ENCODE measurements at places on chromosomes 12 and 14. TPM values are rescaled to one million over a fixed set of nuclear protein-coding genes. Genes with fewer than 3 reads are reported as not detected.

GRCh38 chr14:102226356-102227125 lies 78.4 kb downstream of the MOK start:
- DNase-seq, result no peak

The MYO1H gene
- not detected for total RNA-seq

DNA sequence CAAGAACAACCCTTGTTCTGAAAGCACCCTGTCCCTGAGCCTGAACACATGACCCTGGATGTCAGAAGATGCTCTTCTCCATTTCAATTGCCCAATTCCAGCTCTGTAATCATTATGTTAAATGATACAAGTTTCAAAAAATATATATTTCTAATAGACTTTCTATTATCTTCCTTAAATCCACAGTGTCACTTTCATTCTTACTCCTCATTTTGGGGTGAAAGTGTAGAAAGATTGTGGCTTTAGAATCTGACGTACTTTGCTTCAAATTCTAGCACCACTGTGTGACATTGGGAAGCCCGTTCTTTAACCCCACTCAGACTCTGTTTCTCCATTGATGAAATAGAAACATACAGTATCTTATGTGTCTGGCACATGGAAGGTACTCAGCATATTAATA lies 83.2 kb downstream of the ETV6 start:
- DNase-seq, result no peak

- DNase-seq, result no peak
These were observed 426.0 kb downstream of the DAD1 start for GRCh38 chr14:22163051-22163450.

- DNase-seq, result no peak
These were observed 44.5 kb downstream of the DYNC1H1 start for GRCh38 chr14:102008891-102009290.

DNA sequence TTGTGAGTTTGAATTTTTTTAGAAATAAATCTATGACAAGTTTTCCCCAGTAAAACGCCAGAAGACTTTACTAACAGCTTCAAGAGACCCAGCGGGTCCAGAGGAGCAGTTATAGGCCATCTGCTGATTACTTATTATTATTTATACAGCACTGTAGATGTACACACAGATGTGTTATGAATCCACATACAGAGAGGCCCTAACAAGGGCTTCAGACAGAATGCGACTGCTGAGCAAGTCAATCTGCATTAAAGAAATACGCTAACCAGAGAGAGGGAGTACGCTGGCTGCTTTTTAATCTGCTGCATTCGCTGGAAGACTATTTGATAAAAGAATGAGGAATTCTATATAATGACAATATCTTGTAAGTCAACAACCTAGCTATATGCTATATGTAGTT lies 32.5 kb downstream of the ATF7 start:
- DNase-seq, result no peak

The CLEC1B gene
- total RNA-seq, result not detected

DNA sequence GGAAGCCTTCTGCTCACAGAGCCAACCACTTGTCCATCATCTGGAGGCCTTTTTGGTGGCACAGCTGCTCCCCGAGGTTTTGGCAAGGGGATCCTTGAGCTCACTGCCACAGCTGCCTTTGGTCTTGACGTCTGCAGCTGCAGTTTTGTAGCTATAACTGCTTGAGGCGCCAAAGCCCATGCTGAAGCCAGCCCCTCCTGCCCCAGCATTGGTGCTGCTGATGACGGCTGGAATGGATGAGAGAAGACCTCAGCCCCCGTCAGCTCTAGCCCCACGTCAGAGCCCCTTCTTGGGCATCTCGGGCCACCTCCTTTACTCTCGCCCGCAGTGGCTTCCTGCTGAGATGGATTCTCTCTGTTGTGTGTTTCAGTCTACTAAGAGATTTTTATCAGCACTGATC lies 12.3 kb upstream of the KRT74 start:
- no peak for DNase-seq

The CLIP1 gene
- total RNA-seq, result 40.7 TPM

The MTERF2 gene
- 4.1 TPM for total RNA-seq

- no peak for DNase-seq
These were observed 149.5 kb downstream of the IPO8 start for GRCh38 chr12:30546121-30546520.

GRCh38 chr14:38339696-38340095 lies 83.8 kb upstream of the CLEC14A start:
- DNase-seq, result no peak

DNA sequence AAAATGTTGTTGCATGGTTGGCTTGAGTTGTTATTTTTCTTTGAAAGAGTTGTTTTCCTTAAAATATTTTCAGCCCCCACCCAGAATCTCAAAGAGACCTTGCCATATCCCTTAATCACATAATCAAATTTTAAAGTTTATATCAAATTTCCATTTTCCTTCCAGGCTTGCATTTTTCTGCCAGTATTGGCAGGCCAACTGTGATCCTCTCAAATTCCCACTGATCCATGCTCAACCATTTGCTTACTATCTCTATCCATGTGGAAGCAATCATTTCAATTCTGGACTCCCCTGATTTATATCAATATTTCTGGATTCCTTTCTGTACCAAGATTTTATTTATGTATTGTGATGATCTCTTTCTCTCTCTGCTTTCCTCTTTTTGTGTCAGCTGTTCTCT lies 64.2 kb upstream of the PYGL start:
- no peak for DNase-seq

GRCh38 chr14:53167602-53168328 lies 14.6 kb upstream of the DDHD1 start:
- no peak for DNase-seq

Measured in activated naive CD4-positive, alpha-beta T cell treated with anti-CD3 and anti-CD28 coated beads, Interleukin-2, amount 50 U/mL, for 72 hours (primary cell).